Breast epithelium (tissue), 4 donors: ENCODE measurements at places on chromosomes 12 and 14. TPM values are rescaled to one million over a fixed set of nuclear protein-coding genes. Genes with fewer than 3 reads are reported as not detected.
A peak's percentile ranks its signal among the peaks of the same experiment; 100 is the strongest.

GRCh38 chr12:132806857-132807256 is 21.8 kb downstream of the GOLGA3 start:
- DNase-seq, result no peak

DNA sequence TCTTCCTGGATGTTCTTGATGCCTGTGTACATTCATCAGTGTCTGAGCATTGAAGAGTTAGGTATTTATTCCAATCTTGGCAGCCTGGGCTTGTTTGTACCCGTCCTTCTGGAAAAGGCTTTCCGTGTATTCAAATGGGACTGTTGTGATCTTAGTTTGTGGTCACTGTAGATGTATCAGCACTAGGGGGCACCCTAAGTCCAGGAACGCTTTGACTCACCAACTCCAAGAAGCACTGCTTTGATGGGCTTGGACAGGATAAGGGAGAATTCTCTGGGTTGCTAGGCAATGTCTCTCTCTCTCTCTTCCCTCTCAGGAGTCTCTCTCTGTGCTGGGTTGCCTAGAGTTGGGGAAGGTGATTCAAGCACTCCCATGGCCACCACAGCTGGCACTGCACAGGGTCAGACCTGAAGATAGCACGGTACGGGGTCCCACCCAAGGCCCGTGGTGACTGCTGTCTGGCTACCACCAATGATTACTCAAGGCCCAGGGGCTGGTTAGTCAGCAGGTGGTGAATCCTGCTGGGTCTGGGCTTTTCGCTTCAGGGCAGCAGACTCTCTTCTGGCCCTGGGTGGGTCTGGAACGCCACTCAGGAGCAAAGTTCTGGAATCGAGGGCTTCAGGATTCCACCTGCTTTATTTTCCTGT is 211.1 kb upstream of the RGS6 start:
- no peak for DNase-seq

DNA sequence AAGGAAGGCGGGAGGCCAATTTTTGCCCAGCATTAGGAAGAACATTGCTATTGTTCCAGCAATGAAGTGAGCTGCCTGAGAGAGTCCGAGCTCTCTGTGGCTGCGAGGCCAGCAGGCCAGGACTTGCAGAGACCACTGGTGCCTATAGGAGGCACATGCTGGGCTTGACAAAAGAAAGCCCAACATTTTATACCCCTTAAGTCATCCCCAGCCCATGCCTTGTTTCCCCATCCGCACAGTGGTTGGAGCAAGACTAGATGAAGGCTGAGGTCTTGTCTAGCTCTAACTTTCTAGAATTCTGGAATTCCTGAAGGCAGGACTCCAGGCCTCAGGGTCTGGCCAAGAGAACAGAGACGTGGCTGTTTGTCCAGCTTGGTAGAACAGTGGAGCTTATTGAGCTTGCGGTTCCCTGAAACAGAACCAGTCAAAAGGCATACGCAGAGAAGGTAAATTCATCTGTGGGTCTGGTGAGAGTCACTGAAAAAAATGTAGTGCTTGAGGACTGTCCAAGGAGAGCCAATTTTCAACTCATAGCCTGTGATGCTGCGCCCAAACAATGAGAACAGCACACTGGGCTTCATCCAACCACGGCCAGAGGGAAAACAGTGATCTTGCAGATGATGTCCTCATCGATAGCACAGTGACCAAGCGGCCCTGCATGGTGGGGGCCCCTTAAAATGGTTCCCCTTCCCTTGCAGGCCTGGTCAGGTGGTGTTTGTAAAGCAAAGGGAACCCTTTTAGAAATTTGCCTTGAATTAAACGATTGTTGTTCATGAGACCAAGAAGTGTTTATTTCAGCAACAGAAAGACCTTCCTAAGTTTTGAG is 27.1 kb upstream of the COL2A1 start:
- DNase-seq, result no peak

GRCh38 chr14:63544591-63545299 is 1.6 kb upstream of the PPP2R5E start:
- no peak for DNase-seq

DNA sequence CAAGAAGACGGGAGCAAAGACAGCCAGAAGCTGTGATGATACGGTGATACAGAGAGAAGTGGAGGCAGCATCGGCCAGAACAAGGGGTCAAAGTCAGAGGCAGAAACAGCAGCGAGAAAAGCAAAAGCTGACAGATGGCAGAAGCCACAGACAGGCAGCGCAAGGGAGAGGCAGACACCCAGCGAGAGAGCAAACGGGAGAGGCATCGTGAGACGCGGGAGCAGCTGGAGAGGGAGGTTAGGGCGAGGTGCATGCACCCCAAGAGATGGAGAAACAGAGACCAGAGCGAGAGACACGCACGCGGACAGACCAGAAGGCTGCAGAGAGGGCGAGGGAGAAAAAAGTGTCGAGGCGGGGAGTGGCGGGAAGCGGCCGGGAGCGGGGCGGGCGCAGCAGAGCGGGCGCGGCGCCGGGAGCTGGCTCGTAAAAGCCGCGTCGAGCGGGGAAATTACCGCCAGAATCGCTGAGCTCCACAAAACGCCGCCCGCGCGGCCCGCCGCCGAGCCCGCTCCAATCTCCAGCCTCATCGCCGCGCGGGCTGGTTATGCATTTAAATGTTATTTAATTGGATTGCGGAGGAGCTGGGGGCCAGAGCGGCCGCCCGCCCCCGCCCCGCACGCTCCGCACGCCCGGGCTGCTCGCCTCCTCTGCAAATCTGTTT is 15.6 kb downstream of the SMUG1 start:
- DNase-seq, result no peak

GRCh38 chr12:41277100-41277945 is 89.2 kb downstream of the PDZRN4 start:
- DNase-seq, result no peak

DNA sequence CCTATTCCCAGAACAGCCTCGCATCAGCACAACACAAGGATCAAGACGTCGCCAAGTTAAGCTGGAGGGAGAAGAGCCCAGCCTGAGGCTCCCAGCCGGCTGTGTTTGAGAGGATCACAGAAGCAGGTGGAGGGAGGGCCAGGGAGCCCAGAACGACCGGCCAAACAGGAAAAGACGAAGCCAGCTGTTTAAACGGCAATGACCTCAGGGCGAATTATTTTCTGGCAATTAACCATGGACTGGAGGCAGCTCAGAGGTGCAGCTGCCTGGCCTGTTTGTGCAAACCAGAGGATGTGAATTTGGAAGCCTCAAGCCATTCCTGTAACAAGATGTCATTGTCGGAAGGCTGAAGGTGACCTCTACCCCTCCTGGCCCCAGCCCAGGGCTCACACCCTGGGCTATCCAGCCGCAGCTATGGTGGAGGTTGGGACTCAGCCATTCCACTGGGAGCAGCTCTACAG is 175.8 kb upstream of the PRMT8 start:
- DNase-seq, result peak; percentile 87

DNA sequence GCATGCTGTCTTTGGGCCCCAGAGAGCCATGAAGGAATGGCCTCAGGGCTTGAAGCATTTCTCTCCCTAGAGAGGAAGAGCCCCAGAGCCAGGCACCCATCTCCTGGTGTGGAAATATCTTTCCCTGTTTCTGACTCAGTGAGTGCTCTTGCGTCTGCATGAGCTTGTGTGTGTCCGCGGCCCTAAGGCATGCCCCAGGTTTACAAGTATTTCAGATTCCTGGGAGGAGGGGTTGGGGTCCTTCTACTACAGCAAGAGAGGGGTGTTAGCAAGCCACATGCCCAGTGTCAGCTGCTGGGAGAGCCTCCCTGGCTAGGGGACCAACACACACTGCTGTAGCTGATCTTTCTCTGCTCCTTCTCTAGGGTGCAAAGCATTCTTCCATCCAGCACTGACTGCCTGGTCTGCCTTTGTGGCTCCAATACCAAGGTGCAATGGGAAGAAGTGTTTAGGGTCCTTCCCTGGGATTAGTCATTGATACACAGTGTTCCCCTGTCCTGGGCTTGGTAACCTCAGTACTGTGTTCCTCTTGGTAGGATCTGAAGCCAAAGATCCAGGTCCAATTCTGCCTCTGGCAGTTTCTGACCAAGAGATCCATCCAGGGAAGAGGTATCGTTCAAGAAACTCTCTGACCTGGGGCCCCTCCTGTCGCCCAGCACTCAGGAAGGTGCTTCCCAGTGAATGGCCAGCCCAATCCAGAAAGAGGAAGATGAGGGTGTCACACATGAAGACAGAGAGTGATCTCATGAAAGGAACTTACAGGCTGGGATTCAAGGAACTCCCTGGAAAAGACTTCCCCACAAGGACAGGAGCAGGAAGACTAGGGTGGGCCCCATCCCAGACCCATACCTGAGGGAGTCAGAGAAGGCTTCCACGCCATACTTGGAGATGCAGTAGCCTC is 3.1 kb downstream of the RDH16 start:
- DNase-seq, result no peak

GRCh38 chr12:120680165-120680738 is 6.7 kb upstream of the MLEC start:
- no peak for DNase-seq

- DNase-seq, result no peak
These were observed 13.1 kb downstream of the JDP2 start for GRCh38 chr14:75440733-75441477.

DNA sequence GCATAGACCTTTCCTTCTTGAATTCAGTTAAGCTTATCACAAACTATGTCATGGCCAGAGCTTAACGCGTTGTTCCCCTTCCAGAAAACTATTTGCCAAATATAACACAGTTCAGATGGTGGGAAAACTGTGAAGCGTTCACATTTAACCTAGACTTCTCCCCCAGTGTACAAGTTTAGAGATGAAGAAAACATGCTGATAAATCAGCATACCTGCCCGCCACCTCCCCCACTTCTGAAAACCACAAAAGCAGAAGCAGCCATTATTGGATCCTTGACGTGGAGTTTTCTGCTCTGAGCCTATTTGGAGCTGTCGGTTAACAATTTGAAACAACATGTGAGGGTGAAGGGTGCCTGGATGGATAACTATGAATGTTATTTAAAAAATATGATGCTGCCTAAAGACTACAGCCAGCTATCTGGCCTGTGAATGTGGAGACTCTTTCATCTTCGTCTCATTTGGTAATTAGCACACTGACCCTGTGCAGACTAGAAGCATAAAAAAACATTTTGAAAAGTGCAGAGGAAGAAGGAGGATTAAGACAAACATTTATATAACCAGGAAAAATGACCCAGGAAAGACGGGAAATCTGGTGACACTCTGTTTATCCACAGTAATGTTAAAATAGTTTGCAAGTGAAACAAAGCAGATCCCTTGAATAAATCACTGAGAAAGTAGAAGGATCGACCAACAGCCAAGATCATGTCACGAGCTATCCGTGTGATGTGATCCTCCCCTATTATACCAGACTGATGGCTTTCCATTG is 408.2 kb downstream of the AEBP2 start:
- DNase-seq, result no peak

GRCh38 chr14:64812412-64812811 is 67.3 kb downstream of the SPTB start:
- DNase-seq, result no peak

GRCh38 chr14:34365309-34365915 is 96.6 kb downstream of the SPTSSA start:
- DNase-seq, result no peak

GRCh38 chr14:104126753-104127152 is 11.6 kb upstream of the KIF26A start:
- no peak for DNase-seq

DNA sequence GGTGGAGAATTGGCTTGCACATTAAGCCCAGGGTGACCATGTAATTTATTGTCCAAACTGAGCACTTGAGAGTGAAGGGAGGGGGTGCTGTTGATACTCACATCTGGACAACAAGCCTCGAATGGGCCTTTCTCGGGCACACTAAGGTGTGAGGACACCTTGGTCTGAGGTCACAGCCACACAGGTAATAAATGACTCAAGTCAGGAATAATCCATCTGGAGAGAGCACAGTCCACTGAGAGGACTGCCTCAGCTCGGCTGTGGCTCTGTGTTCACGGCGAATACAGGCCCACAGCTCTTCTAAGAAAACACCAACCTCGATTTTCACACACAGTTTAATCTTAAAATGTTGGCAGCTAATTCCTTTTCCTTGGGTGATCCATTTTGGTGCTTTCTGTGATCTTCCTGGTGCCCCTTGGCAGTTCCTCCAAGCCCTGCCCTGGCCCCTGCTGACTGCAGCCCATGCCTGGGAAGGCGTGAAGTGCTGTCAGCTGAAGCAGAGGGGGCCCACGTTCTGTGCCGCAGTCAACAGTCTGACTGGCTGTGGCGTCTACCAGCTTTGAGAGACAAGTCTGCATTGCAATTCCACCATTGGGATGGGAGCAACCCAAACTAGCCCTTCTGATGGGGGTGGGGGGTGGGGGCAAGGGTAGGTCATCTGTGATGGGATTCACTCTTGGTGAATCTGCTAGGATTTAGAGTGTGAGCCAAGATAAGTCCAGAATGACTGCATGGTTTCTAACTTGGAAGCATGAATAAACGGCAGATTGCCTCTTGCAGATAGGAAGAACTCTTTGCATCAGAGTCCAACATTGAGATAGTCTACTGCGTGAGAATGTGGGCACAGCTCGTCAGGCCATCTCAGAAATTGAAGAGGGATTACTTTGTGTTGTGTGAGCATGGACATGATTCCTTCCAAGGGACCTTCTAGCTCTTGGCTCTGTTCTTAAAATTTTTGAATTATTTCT is 42.8 kb downstream of the ZNF664 start:
- no peak for DNase-seq

- DNase-seq, result no peak
These were observed 151.4 kb upstream of the SSTR1 start for GRCh38 chr14:38056270-38056669.

- DNase-seq, result no peak
These were observed 251.5 kb upstream of the LMO3 start for GRCh38 chr12:16857456-16857923.

GRCh38 chr14:57319636-57320192 is 50.9 kb downstream of the AP5M1 start:
- DNase-seq, result no peak

DNA sequence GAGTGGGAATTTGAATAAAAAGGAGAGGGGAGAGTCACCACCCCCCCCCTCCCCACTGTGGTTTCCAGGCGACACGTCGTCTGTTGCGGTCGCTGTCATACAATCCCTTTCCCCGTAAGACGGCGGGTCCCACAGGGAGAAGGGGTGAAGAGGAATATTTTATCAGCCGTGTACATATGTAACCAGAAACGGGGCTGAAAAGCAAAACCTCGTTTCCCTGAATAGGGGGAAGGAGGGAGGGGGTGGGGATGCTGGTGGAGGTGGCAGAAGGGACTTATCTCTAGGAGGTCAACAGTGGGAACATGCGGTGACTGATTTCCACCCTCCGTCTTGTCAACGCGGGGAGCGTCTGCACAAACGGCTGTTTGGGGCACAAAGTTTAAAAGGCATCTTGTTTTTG is 171.4 kb downstream of the RBM19 start:
- no peak for DNase-seq

- no peak for DNase-seq
These were observed 369.3 kb upstream of the DCN start for GRCh38 chr12:91551927-91552326.

STXBP6 gene
- 5.3 TPM for total RNA-seq

SERPINA4 gene
- total RNA-seq, result not detected

PHLDA1 gene
- 32.6 TPM for total RNA-seq

MYO1H gene
- total RNA-seq, result 2.0 TPM

MEG3 gene
- total RNA-seq, result 68.8 TPM

SERPINA12 gene
- total RNA-seq, result not detected

PLEKHD1 gene
- under 0.01 TPM for total RNA-seq

B4GALNT3 gene
- total RNA-seq, result 5.9 TPM

C12orf54 gene
- not detected for total RNA-seq
